ENCODE measurements at places on chromosomes 12 and 14. TPM values are rescaled to one million over a fixed set of nuclear protein-coding genes. Genes with fewer than 3 reads are reported as not detected.

Gene TAPBPL
- 57.8 TPM for total RNA-seq

Gene AEBP2
- total RNA-seq, result 25.5 TPM

GRCh38 chr14:71620401-71620800 lies 311.8 kb upstream of the RGS6 start:
- no peaks in the 10 kb centered on the region for H3K36me3 ChIP-seq
- no peak for DNase-seq
- no peak overlapping the region for H3K27ac ChIP-seq
- H3K4me1 ChIP-seq, result no peaks in the 10 kb centered on the region
- no peaks in the 10 kb centered on the region for H3K27me3 ChIP-seq

DNA sequence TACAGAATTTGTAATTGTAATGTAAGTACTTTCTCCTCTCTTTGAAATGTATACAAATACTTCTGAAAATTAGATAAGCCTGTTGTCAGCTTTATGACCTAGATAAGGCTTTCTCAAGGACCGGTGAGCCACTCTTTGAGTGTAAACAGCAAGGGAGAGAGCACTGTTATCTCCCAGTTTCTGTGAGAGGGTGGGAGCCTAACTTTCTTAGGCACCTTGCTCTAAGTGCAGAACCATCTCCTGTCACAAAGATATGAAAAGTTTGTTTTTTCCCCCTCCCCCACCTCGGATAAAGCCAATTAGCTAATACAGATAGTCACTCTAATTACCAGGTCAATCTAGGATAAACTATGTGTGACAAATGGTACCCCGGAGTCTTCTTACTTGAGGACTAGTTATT lies 35.8 kb downstream of the CAPS2 start:
- no peak overlapping the region for H3K4me3 ChIP-seq
- no peak for DNase-seq
- no peaks in the 10 kb centered on the region for H3K36me3 ChIP-seq

Gene SLC6A13
- total RNA-seq, result not detected
